ENCODE measurements at places on chromosomes 7 and 10.

DNA sequence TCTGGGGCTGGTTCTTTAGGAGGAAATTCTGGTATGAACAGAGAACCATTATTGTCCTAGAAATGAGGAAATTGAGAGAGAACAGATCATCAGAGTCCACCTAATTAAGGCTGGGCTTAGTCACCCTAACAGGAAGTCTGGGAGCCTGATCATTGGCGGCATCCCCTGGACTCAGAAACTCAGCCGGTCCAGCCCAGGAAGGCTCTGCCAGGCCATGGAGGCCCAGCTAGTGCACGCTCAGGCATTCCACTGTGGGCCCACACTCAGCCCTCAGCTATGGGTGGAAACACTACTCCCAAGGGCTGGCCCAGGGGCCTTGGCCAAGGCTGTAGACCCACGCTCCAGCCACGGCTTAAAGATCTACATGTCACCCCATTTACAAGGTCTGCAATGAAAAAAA is 109.2 kb downstream of the PTPN20 start:
- DNase-seq: no peak

DNA sequence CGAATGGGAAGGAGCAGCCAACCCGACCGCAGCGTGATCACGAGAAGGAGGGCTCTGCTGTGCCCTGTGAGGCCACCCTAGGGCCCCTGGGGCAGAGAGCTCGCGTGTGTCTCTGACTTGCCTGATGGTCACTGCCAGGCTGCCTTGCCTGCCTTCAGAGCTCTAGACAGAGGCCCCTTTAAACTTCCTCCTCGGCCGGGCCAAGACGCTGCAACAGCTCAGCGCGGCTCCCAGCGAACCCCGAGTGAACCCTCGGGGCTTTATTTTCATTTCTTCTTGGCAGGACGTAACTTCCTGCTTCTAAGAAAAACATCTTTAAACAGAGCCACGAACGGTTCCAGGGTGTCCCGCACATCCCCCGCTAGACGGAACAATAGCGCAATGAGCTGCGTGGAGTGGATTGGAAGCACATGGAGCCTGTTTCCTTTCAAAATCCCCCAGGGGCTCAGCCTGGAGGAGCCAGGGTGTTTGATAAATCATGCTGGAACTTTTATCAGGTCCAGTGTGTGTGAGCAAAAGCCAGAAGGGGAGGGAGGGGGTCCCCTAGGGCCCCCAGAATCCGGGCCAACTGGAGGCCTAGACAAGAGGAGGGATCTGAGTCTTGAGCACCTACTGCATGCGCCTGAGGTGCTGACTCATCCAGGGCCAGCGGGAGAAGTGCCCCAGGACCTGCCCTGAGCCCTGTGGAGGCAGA is 134.1 kb upstream of the GDF10 start:
- peak; percentile 55 for DNase-seq

DNA sequence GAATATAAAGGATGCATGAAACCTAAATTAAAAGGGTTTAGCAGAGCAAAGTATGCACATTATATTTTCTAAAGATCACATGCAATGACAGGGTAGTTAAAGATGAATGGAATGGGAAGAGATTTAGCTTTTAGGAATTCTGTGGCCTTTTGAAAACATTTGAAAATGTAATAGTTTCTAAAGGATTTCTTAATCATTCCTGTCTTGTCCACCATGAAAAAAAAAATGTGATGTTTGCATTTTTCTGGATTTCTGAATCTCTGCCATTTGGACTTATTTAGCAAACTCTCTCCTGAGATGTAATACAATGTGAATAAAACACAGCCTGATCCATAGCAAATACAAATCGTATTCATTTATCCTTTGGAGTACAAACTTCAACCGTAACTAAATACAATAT is 126.6 kb upstream of the RAB11FIP2 start:
- no peak for DNase-seq

DNA sequence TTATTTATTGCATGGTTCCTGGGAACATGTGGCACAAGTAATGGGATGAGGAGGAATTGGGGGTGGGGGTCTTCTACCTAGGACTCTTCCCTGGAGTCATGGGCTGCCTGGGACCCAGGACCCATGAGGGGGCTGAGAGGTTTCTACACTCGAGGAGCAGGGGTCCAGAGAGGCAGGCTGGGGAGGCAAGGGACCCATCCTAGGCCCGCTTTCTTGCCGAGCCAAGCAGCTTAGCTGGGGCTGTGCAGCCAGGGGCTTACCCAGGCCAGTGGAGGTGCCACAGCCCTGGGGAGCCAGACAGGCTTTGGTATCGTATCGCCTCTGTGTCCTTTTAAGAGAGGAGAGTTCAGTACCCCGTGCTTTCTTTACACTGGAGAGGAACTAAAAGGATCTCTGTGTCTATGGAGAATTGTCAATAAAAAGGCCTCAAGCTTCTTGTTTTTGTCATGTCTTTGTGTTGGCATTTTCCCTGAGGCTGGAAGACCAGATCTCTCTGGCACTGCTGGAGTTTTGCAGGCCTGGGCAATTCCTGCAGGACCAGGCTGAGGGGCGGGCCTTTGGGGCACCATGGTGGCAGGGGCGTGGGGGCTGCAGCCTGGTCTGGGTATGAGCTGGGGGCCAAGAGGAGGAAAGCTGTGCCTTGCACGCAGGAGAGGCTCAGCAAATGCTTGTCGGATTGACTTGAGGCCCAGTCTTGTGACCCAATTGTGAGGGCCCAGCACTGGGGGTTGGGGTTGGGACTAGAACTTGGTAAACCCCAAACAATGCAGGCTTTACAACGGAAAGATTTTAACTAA is 11.1 kb downstream of the SFRP5 start:
- no peak for DNase-seq

GRCh38 chr10:49180444-49180860 is 7.7 kb downstream of the TMEM273 start:
- no peak for DNase-seq

DNA sequence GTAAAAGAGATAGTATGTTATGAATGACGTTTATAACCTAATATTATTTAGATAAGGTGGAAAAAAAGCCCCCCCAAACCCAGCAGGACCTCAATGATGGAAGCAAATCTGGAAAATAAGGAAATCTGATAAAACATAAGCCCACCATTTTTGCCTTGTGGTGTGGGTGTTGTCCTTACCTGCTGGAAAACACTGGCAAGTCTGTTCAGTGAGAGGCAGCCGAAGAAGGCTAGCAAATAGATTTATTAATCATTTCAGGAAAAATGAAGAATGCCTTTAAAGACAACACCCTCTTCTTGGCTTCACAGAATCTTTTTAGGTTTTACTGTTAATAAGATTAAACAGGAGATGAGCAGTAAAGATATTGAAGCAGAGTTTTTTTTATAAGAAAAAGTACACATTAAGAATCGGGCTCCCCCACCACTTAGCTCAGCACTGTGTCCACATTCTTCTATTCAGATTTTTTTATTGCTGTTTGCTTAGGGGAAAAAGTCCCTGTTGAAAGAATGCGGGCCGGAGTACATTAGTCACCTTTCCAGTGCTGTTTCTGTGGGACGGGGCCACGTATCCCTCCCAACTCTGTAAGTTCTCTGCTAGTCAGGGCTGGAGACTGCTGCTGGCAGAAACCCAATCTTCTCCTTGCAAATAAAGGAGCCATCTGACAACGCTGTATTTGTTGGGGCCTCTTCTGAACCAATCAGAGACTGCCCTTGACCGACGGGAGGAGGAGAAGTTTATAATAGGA is 104.1 kb downstream of the EVX1 start:
- DNase-seq: no peak

DNA sequence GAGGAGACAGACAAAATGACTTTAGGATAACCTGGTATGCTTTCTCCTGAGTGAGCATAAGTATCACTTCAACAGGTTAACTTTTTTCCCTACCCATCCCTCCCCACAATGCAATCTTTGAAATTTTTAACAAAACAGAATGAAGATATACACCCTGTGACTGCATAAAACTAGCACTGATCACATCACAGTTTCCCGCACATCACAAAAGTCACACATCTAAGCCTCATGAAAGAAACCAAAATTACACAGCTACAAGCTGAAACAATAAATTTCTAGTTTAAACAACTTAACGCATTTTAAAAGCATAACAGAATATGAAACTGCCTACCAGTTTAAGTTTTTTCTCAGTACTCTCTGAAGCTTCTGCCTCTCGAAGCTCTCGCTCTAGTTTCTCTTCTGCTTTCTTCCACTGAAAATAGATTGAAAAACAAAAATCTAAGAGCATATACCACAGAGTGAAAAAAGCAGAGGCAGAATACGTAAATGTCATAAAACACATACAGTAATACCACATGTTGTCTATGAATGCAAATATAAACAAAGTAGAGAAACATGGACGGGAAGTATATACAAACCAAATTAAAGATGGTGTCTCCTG is 18.1 kb downstream of the NOC3L start:
- no peak for DNase-seq

GRCh38 chr7:128743112-128743772 is 4.1 kb downstream of the CALU start:
- DNase-seq: no peak

DNA sequence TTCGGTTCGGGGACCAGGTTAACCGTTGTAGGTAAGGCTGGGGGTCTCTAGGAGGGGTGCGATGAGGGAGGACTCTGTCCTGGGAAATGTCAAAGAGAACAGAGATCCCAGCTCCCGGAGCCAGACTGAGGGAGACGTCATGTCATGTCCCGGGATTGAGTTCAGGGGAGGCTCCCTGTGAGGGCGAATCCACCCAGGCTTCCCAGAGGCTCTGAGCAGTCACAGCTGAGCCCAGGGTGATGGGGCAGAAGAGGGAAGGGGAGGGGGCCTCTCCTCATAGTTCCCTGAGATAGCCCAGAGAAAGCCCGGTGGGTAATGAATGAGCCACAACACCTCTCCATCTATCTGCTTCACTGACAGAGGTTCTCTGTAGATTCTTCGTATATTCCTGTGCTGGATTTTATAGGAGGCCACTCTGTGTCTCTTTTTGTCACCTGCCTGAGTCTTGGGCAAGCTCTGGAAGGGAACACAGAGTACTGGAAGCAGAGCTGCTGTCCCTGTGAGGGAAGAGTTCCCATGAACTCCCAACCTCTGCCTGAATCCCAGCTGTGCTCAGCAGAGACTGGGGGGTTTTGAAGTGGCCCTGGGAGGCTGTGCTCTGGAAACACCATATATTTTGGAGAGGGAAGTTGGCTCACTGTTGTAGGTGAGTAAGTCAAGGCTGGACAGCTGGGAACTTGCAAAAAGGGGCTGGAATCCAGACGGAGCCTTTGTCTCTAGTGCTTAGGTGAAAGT is 16.4 kb downstream of the PRSS2 start:
- DNase-seq: no peak

DNA sequence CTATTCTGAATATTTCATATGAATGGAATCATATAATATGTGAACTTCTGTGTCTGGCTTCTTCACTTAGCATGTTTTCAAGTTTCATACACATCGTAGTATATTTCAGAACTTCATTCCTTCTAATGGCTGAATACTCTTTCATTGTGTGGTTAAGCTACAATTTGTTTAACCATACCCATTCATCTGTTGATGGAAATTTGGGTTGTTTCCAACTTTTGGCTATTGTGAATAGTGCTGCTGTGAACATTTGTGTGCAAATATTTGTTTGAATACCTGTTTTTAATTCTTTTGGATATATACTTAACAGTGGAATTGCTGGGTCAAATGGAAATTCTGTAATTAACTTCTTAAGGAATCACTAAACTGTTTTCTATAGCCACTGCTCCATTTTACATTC is 86.0 kb upstream of the MDFIC start:
- no peak for DNase-seq

- no peak for DNase-seq
Measured at GRCh38 chr7:26305869-26306665, 14.4 kb downstream of the SNX10 start.

DNA sequence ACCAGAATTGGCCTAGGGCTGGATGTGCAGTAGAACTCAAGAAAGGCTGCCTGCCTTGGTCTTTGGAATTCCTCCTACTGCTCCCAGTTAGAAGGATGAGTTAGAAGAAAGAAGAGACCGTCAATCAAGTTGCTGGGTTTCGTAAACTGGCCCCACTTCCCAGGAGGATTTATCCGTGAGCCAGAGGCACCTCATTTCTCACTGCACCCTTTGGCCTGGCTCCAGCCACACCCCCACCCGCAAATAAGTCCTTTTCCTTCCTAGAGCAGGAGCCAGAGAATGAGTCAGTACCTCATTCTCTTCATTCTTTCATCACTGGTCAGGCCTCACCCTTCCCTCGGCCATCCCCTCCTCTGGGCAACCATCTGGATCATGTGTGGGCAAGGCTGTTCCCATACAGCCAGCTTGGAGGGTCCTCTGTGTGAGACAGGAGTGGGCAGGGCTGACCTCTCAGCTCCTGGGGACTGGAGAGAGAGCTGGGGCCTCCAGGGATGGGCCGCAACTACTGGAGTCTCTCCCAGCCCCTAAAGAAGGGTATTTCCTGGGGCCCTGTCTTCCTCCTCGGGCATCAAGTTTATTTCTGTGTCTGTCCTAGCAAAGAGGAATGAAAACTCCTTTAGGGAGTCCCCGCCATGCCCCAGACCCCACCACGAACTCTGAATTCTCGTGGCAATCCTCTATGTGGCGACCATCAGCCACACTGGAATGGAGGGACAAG is 87.2 kb upstream of the DUSP5 start:
- DNase-seq: no peak

DNA sequence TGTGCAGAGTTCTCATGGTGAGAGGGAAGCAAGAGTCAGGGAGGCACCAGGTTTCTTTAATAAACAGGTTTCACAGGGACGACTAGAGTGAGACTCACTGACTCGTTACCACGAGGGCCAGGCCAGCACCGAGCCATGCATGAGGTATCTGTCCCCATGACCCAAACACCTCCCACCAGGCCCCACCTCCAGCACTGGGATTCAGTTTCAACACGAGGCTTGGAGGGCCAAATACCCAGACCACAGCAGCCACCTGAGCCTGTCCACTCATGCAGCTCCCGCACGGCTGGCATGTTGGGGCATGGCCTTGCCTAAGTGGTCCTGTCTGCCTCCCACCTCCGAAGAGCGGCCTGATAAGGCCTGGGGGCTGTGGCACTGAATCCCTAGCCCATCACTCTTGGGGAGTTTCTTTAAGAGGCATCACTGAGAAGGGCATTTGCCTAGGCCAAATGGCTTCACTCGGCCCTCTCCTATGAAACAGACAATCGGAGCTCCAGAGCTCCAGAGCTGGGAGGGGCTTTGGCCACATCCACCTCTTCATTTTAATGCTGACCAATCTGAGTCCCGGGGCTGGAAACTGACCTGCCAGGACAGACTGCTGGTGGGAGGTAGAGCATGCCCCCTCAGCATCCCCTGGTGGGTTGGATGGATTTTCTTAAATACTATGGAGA is 157.8 kb downstream of the DNAJB6 start:
- DNase-seq: no peak

GRCh38 chr7:103114576-103115008 is 34.3 kb downstream of the NAPEPLD start:
- no peak for DNase-seq

GRCh38 chr10:22218448-22218847 is 633 bp upstream of the EBLN1 start:
- DNase-seq: peak; percentile 13
